CD4-positive, alpha-beta T cell (primary cell): ENCODE measurements at places on chromosomes 11 and 22. TPM values are rescaled to one million over a fixed set of nuclear protein-coding genes. Genes with fewer than 3 reads are reported as not detected.

DNA sequence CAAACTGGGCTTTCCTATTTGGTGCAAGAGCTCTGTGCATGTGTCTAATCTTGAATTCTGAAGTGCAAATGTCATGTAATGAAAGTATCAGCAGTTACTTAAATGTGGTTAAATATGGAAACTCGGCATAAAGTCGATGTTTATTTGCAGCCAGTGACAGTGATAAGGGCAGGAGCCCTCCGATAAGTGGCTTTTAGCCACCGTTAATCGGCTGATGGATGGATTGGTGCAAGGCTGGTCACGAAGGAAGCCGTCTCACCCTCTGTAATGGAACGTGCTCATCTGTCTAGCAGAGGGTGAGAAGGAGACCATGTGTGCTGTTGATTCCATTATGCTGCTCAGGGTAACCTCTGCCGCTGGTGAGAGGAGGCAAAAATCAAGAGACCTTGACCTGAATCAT, 121.8 kb upstream of the PAX6 start:
- DNase-seq, result no peak

DNA sequence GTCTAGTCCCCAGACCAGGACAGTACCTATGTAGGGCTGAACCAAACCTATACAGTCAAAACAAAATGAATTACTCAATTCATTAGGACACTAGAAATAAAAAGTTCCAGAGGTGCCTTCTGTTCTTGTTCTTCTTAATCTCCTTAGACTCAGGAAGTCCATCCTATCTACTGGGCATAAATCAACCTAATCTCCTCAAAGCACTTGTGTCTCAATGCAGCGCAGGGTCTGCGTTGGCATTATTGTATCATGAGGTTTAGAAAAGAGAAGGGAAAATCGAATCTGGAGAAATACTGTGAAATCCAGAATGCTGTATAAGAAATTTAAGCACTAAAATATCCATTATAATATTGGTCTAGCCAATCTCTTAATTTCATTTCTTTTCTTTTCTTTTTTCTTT, 2.4 kb upstream of the OR10V1 start:
- DNase-seq, result no peak

OR8J1 gene
- not detected for total RNA-seq

MUC2 gene
- total RNA-seq, result not detected

DNA sequence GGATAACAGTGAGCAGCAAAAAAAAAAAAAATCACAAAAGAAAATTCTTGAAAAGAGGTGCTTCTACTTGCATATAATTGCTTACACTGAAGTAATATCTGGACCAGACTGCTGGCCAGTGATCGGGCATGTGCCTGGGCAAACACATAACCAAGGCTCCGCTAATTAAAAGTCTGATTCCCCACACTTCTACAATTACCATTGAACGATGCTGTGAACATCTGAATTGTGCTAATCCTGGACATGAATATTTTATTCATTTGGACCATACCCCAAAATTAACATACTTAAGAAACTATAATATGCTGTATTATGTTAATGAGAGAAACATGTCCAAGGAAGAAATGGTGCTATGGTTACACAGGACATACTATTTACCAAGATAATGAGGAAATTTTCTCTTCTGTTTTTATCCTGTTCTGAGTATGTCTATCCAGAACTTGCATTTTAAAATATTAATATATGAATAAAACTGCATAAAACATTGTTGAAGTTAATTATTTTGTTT, 69.8 kb downstream of the LRRC4C start:
- no peak for DNase-seq

DNA sequence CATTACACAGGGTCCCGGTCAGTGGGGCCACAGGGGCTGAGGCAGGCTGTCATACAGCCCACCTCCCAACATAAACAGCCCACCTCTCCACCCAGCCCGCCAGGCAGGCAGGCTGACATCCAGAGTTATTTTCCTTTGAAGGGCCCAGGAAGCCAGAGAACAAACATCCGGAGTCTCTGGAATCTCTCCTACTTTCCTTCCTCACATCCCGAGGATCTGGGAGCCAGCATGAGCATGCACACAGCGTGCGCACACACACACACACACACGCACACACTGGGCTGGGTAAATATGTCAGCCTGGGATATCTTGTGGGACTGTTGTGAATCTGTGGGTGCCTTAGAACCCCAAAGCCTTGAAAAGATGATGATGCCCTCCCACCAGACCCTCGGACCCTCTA, 55.4 kb downstream of the PDE2A start:
- DNase-seq, result no peak

- peak; percentile 42 for DNase-seq
These were observed 58.9 kb downstream of the FLRT1 start for GRCh38 chr11:64094463-64095260.

- DNase-seq, result no peak
These were observed 43.1 kb downstream of the FDX1 start for GRCh38 chr11:110472858-110473257.

GRCh38 chr11:117774553-117774952, 22.5 kb downstream of the DSCAML1 start:
- no peak for DNase-seq

GRCh38 chr22:49528420-49528720, 299.3 kb downstream of the BRD1 start:
- no peak for DNase-seq

DNA sequence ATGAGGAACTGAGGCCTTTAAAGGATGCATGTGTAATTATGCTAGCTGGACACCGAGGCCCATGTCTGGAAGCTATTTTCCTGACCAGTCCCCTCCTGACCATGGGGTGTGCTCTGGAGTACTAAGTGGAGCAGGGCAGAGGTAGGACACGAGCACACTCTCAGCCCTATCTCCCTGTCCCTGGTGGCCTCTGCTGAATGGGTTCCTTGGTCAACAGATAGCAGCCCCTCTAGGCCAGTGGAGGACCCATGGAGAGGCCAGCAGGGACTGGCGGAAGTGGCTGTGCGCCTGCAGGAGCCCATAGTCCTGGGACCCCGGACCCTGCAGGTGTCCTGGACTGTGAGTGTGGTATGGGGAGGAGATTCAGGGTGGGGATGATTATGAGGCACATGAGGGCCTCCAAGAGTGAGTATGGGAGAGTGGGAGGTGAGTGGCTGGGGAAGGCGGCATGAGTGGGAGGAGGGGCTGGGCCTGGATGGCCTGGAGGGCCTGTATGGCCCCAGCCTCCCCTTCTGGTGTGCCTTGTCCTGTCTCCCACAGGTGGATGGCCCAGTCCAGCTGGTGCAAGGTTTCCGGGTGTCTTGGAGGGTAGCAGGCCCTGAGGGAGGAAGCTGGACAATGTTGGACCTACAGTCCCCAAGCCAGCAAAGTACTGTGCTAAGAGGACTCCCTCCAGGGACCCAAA, 9.5 kb downstream of the ROBO3 start:
- DNase-seq, result no peak

- DNase-seq, result no peak
These were observed 21.9 kb downstream of the SCUBE1 start for GRCh38 chr22:43320943-43321900.

CCT8L2 gene
- total RNA-seq, result not detected

DNA sequence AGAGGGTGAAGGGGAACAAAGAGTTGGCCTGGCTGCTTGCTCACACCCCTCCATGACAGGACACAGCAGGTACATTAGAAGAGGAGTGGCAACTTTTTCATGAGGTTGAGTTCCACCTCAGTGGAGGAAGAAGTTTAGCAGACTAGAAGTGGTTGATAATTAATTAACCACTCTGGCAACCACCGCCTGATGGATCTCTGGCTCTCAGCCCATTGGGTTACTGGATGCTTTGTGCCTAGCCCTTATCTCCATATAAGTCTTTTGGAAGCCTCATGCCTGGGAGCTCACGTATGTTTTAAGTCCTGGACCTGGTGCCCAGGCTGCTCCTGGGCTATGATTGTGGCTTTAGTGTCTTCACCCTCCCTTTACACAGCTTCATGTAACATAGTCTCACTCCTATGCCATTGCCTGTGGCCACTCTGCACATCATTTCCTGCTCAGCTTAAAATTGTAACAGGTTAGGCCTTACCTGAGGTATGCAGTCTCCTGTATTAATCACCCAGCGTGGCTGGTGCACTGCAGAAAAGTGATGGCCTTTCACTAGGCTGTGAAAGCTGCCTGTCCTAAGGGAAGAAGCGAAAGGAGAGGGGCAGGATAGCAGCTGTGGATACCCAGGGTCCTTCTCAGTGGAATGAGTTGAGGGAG, 72.7 kb upstream of the CRTAM start:
- DNase-seq, result no peak

GRCh38 chr22:24091551-24092420, 80.7 kb downstream of the CABIN1 start:
- no peak for DNase-seq

DNA sequence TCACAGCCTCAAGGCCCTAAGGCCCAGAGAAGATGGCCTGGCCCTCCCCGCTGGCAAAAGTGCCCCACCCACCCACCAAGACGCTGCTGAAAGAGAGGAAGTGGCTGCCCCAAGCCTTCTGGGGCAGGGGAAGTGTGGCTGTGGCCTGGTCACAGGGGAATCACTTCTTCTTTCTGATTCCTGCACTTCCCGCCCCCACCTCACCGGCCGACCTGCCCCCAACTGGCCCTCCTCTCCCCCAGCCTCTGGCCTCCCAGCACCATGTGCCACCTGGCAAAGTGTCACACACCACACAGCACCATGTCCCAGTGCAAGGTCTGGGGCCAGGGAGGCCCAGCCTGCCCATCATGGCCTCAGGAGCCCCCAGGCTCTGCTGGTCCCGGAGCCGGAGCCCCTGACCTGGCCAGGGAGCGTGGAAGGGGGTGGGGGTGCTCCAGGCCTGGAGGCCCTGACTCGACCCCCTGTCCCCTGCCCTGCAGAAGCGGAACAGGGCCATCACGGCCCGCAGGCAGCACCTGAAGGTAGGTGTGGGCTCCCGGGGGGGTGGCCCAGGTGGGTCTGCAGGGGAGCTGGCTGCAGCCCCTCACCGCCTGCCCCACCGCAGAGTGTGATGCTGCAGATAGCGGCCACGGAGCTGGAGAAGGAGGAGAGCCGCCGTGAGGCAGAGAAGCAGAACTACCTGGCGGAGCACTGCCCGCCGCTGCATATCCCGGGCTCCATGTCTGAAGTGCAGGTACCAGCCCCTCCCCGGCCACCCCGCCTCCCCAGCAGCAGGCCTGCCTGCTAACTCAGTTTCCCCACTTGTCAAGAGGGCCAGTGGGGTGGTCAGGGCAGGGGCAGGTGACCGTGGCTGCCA, 1.4 kb downstream of the TNNI2 start:
- DNase-seq, result no peak

GRCh38 chr11:119874660-119875238, 145.7 kb upstream of the NECTIN1 start:
- DNase-seq, result no peak

DNA sequence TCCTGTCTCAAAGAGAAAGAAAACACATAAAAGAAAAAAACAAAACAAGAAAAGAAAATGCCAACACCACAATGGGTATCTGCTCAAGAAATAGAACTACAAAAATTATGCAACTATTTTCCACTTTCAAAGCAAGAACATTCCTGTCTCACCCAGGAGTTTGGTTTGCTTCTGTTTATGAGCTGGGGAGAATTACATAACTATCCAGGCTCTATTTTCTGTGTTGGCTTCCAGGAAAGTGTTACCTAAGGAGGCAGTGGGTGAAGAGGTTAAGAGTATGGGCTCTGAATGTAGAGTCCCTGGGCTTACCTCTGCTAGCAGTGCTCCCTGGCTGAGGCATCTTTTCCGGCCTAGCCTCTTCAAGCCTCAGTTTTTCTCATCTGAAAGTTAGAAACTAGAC, 426.7 kb downstream of the MIAT start:
- no peak for DNase-seq

SLC22A6 gene
- not detected for total RNA-seq

GRCh38 chr11:96459751-96460150, 69.9 kb downstream of the JRKL start:
- no peak for DNase-seq

FOLR1 gene
- not detected for total RNA-seq

DNA sequence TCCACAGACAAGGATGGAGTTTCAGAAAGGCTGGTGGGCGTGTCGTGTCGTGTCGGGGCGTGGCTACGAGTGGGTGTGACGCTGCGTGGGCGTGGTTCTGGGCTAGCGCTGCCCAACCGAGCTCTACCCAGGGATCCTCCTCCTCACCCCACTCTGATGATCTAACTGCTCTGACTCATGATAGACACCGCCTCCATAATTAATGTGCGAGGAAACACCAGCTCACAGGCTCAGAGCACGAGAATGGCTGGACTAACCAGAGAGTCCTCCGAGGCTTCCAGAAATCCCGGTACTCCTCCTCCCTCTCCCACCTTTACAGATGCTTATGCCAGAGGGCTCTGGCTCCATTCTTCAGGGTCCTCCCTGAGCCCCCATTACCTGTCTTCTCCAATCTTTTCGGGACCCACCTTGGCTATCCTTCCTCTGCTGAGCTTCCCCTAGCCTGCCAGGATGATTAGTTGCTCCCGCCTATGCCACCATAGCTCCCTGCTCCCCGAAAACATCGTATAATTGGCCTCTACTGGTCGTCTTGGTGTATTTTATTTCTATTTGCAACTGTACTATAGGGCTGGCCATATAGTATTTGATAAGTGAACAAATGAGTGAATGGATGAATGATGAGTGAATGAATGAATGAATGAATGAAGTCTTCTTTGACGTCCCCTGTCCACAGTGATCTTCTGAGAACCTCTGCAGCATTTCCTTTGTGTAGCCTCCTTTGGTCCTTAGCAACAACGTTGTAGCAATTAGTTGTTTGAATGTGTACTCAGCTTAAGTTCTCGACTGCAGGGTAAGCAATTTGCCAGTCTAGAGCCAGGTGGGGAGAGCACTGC, 21.7 kb downstream of the TMPRSS13 start:
- peak; percentile 12 for DNase-seq

DNA sequence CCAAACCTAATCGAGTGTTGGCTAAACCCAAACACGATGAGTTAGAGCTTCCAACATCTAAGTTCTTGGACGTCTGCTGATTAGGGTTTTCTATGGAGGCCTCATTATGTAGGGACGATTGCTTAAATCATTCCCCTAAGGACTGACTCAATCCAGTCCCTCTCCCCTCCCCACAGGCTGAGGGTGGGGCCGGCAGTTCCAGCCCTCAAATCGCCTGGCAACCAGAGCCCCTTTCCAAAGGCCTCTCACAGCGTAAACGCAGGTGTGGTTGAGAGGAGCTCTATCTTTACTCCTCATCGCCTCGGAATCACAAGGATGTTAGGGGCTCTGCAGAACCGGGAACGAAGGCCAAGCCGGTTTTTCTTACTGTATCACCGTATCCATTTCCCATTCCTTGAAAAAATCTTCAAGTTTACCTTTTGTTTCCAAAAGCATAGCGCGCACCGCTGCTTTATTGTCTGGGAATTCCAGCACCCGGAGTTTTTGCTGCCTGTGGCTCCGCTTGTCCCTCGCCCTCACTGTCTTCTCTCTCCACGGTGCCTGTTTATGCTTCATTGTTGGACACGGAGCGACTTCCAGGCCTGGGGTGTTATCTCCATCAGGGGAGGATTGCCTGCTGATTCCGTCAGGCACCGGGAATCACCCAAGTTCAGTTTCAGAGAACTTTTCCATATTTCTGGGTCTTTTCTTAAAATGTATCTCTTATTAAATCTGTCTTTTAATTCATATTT, 13.8 kb upstream of the IFITM3 start:
- DNase-seq, result no peak

MIOX gene
- not detected for total RNA-seq

PHETA2 gene
- 0.27 TPM for total RNA-seq

- DNase-seq, result no peak
These were observed 1.8 kb downstream of the LARGE2 start for GRCh38 chr11:45924036-45924915.

IFITM10 gene
- 1.7 TPM for total RNA-seq
